Aorta (tissue), 5 donors: ENCODE measurements at places on chromosomes 6 and 20. TPM values are rescaled to one million over a fixed set of nuclear protein-coding genes. Genes with fewer than 3 reads are reported as not detected.

DNA sequence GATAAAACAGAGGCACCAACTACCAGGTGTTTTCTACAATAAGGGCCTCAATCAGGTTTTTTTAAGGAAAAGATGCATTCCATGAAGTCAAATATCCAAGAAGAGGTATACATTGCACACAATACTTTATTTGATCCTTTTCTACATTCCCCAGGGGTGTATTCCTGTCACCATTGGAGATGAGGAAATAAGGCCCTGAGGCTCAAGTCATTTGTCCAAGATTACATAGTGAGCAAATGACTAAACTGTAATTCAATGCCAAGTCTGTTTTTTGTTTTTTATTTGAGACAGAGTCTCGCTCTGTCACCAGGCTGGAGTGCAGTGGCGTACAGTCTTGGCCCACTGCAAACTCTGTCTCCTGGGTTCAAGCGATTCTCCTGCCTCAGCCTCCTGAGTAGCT, 69.2 kb upstream of the CDYL start:
- no peak for DNase-seq

Gene ZNF184
- total RNA-seq: 8.0 TPM

DNA sequence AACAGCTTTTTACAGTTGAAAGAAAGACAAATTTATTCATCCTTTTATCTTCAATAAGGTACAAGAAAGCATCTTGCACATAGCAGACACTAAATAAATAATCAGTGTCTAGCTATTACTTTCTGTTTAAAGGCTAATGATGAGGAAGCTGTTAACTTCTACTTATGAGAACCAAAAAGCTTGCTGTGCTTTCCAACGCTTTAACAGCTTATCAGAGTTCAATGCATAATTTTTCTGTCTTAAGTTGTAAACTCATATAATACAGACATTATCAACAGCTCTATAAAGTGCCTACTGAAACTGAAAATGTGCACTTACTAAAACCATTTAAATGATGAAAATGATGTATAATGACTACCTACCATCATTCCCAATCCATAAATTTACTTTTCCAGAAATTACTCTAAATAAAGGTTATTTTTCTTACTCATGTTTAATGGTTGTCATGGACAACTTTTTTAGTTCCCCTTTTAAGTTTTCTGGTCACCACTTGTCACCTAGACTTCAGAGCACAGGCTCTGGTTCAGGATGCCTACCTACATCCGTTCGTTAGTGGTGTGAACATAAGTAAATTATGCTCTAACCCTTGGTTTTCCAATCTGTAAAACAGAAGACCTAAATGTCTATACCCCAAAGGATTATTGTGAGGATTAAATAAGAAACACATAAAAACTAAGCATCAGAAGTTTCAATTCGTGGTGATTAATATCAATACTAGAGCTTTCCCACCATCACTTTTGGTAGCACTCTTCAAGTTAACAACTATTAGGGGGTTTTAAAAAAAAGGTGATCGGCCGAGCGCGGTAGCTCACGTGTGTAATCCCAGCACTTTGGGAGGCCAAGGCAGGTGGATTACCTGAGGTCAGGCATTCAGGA, 8.0 kb downstream of the PNISR start:
- no peak for DNase-seq

Gene ZC2HC1B
- total RNA-seq: not detected

DNA sequence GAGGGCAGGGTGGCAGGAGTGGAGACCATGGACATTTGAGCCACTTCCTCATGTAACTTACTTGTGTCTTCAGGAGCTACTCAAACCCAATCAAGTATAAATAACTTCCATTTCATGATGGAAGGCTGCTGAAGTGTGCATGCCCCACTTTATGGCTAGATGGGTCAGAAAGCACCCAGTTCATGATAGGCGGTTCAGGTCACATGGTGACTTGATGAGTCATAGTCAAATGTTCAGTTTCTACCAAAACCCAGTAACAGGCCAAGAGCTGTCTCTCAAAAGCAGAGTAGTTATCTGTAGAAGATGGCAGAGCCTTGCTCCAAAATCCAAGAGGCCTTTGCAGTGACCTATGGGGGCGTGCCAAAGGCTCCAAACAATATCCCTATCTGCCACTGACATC, 133.7 kb upstream of the TENT5A start:
- no peak for DNase-seq

- no peak for DNase-seq
Measured at GRCh38 chr20:8722277-8722928, 346.5 kb upstream of the PLCB4 start.

DNA sequence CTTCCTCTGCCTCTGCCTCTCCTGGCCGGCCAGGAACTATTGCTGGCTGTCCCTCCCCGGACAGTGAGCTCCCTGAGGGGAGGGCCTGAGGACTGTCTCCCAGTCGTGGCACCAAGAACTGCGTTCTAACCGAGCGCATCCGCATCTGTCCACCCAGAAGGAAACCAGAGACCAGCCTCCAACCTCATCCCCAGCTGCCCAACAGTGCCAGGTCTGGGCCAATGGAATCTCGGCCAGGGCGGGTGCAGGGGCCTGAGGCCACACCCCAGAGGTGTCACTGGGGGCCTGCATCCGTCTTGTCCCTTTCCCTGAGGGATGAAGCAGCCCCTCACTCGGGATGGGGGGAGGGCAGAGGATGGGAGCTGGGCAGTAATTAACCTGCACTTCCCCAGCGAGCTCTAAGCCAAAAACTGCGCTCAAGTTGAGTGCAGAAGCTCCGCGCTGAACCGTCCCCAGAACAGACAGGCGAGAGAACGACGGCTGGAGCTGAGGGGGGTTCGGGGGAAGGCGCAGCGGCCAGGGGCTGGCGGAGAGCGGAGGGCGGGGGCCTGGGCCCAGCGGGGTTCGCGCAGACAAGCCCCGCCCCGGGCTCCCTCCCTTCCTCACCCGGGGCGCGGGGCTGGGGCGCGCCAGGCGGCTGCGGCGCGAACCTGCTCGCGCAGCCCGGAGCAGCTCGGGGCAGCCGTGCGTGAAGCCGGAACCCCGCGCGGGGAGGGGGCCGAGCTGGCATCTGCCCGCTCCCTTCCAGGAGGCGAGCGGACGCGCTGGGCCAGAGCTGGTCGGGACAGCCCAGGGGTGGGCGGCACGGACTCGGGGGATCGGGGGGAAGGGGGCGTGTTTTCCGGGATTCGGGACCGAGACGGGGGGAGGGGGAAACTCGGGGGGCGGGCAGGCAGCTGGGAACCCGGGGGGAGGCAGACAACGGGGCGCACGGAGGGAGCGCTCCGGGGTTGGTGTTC, 1.4 kb downstream of the TFEB start:
- DNase-seq: peak; percentile 83

DNA sequence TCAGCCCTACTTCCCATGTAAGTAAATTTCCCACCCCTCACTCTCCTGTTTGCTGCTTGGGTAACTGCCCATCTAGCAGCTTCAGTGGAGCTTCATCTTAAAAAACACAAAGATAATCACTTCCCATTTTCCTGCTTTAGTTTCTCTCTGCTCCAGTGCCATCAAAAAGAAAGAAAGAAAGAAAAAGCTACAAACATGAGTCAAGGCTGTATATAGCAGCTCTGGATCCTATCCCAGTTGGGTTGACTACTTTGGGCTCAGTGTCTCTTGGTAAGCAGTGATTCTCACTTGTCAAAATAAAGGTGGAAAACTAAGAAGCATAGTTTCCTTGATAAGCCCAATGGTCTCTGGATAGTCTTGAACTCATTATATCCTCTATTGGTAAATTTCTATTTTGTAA, 48.7 kb upstream of the SRPK1 start:
- DNase-seq: no peak

DNA sequence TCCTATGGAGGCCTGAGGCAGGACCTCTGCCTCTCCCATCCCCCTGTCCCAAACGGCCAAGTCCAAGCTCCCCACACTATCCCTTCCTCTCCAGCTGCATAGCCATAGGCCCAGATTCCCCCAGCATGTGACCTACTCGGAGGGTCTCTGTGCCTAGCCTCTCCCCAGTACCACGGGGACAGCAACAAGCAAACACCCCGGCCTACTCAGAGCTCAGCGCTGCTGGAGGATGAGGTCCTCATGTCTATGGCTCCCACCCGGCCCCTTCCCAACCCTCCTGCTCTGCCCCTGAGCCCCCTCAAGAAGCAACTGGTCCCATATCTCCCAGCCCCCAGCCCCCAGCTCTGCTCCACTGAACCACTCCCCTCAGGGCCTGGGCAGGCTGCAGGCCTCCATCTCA, 24.2 kb downstream of the RNASET2 start:
- no peak for DNase-seq

DNA sequence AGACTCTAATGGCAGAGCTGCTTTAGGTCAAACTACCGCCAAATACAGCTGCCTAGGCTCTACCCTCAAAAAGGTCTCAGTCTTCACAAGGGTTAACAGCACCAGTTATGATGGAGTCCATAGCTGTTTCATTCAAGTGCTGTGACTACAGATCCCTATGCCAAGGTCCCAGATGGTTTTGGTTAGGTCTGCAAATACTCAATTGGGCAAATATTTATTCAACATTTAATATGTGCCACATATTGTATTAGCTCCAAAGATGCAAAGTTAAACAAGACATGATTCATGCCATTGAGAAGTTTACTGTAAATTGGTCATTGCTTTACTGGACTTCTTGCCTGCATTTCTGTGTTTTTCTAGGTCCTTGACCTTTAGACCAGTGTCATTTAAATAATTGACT, 55.8 kb upstream of the TFAP2D start:
- no peak for DNase-seq

Gene HRH3
- not detected for total RNA-seq

GRCh38 chr6:44061375-44062104, 65.7 kb downstream of the MRPL14 start:
- no peak for DNase-seq

Gene LIN28B
- not detected for total RNA-seq

DNA sequence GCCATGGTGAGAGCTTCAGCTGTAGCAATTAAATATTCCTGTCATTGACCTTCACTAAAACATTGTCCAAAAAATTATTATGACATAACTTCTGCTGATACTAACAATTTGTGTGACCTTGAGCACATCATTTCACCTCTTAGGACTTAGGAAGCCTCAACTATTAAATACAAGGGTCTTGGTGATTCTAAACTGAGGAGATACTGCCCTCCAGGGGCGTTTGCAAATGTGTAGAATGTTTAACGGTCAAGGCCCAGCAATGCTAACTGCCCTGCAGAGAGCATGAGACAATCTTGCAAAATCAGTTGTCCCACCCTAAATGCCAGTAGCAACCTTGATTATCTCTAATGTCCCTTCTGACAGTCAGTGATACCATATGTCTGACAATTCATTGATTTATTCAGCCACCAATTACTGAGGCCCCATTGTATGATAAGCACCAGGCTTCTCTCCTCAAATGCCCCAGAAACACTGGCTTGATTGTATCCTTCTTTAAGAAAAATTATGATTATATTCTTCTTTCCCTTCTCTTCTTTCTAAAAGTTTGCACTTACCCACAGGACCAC, 284.1 kb upstream of the PLN start:
- no peak for DNase-seq

Gene HELZ2
- 41.6 TPM for total RNA-seq

Gene RIMS4
- total RNA-seq: 16.6 TPM

DNA sequence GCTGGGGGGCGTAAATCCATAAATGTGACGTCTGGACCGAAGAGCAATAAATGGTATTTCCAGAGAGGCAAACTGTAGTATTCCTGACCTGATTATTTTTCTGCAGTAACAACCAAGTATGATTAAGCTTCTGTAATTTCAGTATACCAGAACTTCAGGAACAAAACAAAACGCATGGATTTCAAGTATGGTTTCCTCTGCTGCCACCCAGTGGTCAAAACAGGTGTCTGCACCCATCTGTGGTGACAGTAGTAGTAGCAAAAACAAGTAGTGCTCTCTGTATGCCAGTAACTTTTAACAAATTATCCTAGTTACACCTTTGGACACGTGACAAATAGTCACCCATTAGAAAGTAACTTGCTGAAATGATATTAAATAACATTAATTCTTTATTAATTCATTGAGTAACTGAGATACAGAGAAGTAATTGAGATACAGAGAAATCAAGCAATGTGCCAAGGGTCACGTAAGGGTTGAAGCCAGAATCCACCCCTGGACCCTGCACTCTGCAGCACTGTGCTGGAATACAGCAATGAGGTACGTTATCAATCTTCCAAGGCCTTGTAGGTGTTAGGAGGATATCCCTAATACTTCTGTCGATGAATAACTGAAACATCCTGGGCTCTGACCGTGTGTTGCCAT, 7.9 kb downstream of the CALHM4 start:
- DNase-seq: peak; percentile 74

DNA sequence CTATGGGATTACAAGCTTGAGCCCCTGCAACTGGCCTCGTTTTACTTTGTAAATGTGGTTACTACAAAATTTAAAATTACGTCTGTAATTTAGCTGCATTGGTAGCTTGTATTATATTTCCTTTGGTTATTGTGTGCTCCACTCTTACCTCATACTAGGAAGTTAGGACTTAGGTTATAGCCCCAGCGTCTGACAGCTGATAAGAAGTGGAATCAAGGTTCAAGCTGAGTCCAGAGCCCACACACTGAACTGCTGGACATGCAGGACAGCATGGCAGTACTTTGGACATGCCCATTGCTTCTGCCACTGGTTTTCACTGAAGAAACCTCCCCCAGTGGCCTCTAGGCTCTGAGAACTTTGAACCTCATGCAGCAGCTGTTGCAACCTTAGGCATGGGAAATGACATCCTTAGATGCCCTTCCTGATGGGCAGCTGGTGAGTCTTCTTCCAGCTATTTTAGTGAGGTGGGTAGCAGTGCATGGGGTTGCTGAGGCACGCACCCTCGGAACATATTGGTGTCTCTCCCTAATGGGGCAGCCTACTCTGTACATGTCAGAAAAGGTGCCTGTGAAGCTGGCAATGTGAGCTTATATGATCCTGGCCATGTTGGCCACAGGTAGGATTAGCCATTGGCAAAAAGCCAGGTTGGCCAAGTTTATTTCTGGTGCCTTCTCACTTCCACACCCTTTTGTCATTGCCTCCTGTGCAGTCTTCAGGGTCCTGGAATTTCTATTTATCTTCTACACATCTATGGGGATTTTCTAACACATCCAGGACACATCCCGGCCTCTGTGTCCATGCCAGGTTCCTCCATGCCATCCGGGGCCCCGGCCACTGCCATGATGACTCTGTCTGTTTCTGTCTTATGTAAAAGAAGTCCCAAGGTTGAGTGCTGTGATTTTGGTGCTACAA, 85.3 kb downstream of the CDS2 start:
- DNase-seq: no peak

DNA sequence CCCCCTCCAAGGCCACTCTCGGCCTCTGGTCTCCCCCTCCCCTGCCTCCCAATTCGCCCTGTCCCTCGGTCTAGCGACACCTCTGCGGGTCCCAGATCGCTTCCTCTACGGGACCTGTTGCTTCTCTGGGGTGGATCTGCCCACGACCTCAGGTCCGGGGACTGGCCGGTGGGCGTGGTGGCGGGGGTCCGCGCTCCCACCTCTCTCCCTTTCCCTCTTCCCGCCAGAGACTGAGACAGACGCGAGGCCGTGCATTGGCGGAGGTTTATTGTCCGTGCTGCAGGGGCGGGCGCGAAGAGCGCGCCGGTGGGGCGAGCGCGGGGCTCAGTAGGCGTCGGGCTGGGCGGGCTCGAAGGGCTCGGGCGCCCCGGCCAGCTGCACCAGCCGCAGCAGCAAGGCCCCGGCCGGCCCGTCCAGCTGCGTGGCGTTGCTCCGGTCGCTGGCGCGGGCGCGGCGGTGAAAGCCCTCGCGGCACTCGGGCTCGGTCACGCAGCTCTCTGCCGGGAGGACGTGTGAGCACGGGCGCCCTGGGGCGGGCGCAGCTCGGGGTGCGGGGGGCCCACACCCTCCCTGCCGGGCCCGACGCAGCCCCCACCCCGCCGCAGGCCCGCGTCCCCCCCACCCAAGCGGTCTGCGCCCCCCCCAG, 2.1 kb downstream of the AVP start:
- no peak for DNase-seq

Gene EYS
- total RNA-seq: not detected

- no peak for DNase-seq
Measured at GRCh38 chr6:149864578-149865535, 698 bp upstream of the LRP11 start.

Gene CDSN
- not detected for total RNA-seq
